ENCODE measurements at places on chromosomes 5 and 9.
A peak's percentile ranks its signal among the peaks of the same experiment; 100 is the strongest.

DNA sequence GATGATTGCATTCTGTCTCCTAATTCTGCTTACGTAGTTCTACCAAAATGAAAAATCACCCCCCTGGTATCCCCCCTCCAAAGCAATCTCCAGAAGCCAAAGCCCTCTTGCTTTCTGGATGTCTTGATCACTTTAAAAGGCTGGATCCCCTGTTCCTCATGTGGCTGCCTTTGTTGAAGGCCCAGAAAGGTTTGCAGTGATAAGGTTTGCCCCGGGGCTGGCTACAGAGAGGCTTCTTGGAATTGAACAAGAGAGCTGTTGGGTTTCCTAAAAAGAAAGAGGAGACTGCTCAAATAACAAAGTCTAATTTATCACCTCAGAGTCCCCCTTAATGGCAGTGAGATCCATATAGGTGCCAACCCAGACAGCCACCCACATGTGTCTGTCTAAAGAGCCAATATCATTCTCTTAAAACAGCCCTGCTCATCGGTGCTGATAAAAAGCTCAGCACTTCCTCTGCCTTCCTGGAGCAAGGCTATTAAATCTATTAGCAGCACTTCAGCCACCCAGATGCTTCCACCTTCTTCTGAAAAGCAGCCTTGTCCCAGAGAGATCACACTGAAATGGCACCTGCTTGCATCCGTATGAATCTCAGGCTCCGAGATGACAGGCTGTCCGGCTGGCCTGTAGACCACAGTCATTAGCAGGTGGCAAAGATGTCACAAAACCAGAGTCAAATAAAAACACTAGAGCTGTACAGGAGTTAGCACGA is 70.9 kb downstream of the TEX10 start:
- ATAC-seq = no peak

GRCh38 chr9:16001856-16002255 is 449.0 kb downstream of the CCDC171 start:
- ATAC-seq = no peak

- peak; percentile 39 for ATAC-seq
Measured at GRCh38 chr9:114006931-114007691, 71.0 kb downstream of the AMBP start.

DNA sequence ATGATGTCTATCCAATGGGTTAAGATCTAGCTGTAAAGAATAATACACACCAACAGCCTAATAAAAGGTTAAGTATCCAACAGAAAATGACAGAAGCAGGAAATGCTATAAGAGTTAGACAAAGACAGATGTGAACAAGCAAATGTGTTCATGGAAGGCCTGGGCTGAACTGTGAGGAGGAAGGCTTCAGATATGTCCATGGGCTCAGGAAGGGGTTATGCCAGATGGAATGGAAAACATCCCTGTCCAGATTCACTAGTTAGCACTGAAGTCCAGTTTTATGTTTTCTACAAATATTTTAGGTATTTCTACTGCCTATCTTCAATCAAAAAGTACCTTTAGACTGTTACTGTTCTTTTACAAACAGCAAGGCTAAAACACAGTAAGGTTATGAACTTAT is 27.1 kb downstream of the ERAP1 start:
- no peak for ATAC-seq

DNA sequence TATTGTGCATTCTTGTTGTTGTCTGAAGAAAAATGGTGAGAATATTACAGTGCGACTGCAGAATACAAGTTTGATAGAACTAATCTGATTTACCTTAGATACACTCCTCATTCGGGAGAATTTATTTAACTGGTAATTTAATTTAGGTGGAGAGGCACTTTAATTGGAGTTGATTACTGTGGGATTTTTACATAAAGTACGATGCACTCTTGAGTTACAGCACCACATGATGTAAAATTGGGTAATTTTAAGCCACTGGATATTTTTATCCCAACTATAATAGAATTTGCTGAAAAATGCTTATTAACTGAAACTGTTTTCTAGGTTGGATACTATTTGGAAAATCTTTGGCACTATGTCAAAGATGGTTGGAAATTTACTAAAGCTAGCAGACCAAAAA is 35.4 kb upstream of the ALDOB start:
- ATAC-seq = no peak

Data from activated T-helper 17 cell treated with anti-CD3 and anti-CD28 coated beads, Interleukin-2, amount 50 U/mL, for 72 hours (primary cell).